Iris pigment epithelial cell (primary cell): ENCODE measurements at places on chromosomes 12 and 14.
A peak's percentile ranks its signal among the peaks of the same experiment; 100 is the strongest.

- no peak for DNase-seq
Measured at GRCh38 chr12:81992461-81992860, 233.3 kb upstream of the PPFIA2 start.

GRCh38 chr14:31268216-31268615, 60.6 kb upstream of the HECTD1 start:
- DNase-seq, result no peak

DNA sequence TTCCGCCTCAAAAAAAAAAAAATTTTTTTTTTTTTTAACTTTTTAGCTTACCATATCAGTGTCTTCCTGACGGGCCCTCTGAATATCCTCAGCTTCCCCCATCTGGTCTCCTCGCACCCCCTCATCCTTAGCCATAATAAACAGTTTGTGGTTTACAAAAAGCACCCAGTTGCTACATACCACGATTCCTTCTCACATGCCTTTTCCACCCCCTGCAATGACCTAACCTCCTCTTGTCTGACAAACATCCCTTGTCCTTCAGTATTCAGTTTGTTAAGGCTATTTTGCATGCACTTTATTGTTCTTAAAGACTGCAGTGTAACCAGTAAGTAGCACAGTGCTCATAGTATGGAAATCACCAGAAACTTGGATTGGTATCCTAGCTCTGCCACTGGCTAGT, 88.5 kb downstream of the PPM1H start:
- peak; percentile 93 for DNase-seq

DNA sequence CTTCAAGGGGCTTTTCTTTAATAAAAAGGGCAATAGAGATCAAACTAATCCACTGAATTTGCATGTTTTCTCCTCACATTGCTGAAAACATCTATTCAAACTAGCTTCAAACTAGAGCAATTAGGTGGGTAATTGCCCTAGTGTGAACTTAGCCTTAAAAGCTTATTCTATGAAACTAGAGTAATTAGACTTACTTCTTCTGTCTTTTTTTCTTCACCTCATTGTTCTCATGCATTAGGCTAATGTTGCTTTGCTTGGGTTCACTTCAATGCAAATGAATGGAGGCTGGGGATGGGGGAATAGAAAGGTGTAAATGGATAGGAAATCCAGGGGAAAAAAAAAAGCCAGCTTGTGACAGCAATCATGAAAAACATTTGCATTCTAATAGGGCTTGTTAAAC, 414.8 kb upstream of the LMO3 start:
- DNase-seq, result no peak

- DNase-seq, result no peak
Measured at GRCh38 chr14:96805956-96806355, 8.8 kb downstream of the VRK1 start.

GRCh38 chr14:100312877-100313400, 6.7 kb upstream of the SLC25A29 start:
- DNase-seq, result no peak

DNA sequence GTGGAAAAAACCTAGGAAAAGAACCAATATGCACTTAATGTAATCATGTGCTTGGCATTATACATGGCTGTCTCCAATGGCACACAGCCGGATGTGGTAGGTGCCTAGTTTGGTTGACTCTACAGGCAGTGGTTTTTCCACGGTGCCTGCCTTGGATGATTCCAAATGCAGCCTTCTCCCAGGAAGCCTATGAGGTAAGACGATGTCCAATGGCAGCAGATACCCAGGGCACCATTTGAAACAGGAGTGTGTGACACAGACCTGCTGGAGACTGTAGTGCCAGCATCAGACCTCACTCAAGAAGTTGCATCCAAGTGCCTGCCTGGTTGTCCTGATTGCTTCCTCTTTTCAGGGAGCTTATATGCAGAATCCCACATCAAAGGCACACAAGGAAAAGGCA, 88.0 kb upstream of the VASH1 start:
- DNase-seq, result no peak
